ENCODE measurements at places on chromosomes 2 and 18.
A peak's percentile ranks its signal among the peaks of the same experiment; 100 is the strongest.

- DNase-seq: peak; percentile 76
These were observed 8.5 kb downstream of the IRS1 start for GRCh38 chr2:226791056-226791486.

DNA sequence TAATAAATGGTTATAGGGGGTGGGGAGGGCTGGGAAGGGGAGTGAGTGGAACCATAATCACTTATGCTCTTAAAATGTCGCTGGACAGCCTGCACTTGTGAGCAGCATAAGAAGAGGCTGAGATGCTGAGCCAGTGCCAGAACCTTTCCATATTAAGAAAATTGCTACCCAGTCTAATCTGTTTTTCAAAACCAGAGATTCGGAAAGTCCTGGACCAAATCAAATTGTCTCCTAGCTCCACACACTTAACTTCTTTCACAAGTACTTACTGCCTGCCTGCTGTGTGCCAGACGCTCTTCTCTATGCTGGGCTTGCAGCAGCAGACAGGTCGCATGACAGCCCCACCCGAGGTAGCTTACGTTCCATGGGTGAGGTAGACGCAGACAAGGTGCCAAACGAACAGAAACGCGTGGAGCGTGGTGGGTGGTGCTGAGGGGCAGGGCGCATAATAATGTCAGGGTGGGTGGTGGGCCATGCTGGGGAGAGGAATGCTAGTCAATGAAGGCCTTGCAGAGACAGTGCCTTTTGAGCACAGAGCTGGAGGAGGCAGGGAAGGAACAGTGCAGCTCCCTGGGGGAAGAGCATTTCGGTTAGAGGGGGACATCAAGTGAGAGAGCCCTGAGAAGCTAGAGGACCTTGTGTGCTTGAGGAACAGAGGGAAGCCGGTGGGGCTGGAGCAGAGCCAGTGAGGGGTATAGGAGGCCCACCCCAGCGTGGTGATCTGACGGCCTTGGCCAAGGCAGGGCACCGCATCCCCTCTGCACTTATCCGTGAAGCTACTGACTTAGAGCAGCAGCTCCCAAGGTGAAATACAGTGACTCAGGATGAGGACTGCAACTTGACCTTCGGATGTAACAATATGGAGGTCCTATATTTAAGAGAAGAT, 123.5 kb upstream of the DAPL1 start:
- no peak for DNase-seq

DNA sequence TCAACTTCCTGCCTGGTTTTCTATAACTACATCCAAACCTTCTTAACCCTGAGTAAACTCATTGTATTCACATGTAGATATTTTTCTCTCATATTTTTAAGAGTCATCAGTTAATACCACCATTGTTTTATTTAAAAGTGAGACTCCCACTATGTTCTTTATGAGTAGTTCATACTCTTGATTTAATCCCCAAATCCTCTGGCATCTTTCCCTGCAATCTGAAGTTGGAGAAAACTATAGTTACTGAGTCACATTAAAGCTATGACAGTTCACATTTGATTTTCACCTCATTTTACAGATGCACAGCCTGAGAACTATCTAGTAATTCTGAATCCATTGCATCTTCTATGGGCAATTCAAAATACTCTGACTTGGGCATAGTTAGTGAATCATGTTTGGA, 1358.7 kb upstream of the NRXN1 start:
- DNase-seq: peak; percentile 13

- no peak for DNase-seq
These were observed 355.9 kb upstream of the KLHL29 start for GRCh38 chr2:23029111-23029510.

GRCh38 chr2:88003074-88003755, 13.1 kb downstream of the RNU2-63P start:
- DNase-seq: peak; percentile 16

DNA sequence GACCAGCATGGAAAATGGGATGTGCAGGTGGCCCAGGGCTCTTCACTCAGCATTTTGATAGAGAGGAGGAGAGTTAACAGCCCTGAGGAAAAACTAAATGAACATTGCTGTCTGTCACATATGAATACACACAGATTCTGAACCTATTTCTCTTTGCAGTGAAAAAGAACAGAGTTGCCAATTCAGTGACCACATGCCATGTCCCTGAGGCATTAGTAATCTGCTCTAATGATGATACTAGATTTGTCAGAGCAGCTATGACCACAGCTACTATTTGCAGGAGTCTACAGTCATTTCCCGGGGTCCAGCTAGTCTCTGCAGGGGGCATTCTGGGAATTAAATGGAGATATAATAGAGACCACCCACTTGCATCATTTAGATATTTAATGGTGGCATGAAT, 267.6 kb downstream of the TMX3 start:
- peak; percentile 40 for DNase-seq

GRCh38 chr18:3590096-3590630, 140.2 kb downstream of the TGIF1 start:
- DNase-seq: no peak

Data from astrocyte of the spinal cord (primary cell).